ENCODE measurements at places on chromosomes 13 and 19.

DNA sequence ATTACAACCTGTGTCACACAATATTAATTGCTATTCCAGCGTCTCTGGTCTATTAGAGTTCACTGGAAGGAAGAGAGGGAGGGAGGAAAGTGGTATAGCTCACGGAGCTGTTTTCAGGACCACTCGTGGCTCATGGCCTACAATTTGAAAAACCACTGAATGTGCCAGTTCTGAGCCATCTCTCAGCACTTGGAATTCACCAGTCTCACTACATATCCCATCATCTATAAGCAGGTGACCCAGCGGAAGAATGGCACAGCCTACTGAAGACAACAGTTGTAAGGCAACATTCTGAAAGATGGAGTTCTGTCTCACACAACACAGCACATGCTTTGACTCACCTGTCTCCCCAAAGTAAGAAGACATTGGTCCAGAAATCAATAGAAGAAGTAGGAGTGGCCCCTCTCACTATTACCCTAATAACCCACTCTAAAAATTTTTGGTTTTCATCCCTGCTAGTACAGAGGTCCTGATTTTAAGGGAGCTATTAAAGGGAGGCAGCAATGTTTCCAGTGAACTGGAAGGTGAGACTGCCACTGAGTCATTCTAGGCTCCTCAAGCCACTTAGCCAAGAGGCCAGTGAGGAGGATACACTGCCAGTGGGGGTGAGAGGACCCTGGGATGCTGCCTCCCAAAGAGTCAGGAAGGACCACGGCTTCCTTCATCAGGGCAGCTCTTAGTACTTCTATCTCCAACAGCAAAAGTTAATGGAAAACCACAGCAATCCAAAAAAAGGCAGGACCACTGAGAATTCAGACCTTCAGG is 50.0 kb upstream of the DOCK9 start:
- DNase-seq: no peak
- no peaks in the 10 kb centered on the region for H3K4me1 ChIP-seq
- H3K27ac ChIP-seq: no peak overlapping the region
- no peaks in the 10 kb centered on the region for H3K36me3 ChIP-seq
- no peaks in the 10 kb centered on the region for H3K27me3 ChIP-seq
- H3K4me3 ChIP-seq: no peak overlapping the region

DNA sequence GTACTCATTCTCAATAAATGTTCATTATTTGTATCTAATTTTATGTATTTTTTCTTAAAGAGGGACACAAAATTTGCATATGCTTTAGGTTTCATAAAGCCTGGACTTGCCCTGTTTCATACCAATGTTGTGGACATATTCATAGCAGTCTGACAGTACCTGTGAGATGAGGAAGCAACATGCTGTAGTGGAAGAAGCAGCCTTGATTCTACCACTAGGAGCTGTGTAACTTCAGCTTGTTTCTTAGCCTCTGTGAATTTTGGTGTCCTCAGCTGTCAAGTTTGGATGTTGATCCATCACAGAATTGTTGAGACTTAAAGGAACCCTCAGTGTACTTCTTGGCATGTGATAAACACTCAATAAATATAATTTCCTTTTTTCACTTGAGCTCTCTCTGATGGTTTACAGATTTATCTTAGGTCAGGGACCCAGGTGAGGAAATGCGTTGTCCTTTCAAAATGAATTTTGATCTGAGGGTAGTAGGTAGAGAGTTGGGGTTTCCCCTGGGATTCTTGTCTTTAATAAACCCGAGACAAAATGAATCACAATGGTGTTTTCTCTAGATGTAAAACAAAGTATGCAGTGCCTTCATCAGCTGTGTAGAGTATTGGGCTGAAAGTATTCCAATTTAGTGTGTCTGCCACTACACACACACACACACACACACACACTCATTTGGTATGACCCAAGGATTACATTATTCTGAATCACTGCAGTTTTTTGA is 152.1 kb downstream of the KCNRG start:
- no peak for DNase-seq
- H3K4me3 ChIP-seq: no peak overlapping the region
- no peaks in the 10 kb centered on the region for H3K36me3 ChIP-seq
- H3K4me1 ChIP-seq: no peaks in the 10 kb centered on the region
- no peak overlapping the region for H3K27ac ChIP-seq
- H3K27me3 ChIP-seq: no peaks in the 10 kb centered on the region

GRCh38 chr13:95552539-95553441 is at the start of gene CLDN10:
Gene CLDN10 (plus strand): TSS chr13:95552720. CDS start chr13:95552754, 34 bp downstream.
- no peak for DNase-seq
- H3K27me3 ChIP-seq: peaks cover 36% of the 10 kb centered on the region
- H3K27ac ChIP-seq: no peak within 1 kb of the TSS
- no peaks in the 10 kb centered on the region for H3K4me1 ChIP-seq
- H3K4me3 ChIP-seq: peak within 1 kb of the TSS; percentile 23

DNA sequence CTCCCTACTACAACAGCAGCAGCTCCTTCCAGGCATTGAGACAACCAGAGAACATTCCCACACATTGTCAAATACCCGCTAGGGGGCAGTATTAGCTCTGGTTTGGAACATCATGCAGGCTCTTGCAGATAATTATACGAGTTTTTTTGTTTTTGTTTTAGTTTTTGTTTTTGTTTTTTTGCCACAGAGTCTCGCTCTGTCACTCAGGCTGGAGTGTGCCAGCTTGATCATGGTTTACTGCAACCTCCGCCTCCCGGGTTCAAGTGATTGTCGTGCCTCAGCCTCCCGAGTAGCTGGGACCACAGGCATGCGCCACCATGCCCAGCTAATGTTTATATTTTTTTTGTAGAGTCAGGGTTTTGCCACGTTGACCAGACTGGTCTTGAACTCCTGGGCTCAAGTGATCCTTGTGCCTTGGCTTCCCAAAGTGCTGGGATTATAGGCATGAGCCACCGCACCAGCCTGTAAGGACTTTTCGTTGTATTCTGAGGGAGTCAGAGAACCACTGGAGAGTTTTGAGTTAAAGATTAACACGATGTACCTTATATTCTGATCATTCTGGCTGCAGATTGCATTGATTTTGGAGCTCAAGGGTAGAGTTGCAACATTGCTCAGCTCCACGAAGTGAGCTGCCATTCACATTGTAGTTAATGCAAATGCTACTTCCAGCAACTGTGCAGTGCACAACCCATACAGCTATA is 41.7 kb upstream of the CEACAM20 start:
- H3K27me3 ChIP-seq: peaks cover 5% of the 10 kb centered on the region
- H3K36me3 ChIP-seq: no peaks in the 10 kb centered on the region
- DNase-seq: peak; percentile 86
- no peak overlapping the region for H3K4me3 ChIP-seq

DNA sequence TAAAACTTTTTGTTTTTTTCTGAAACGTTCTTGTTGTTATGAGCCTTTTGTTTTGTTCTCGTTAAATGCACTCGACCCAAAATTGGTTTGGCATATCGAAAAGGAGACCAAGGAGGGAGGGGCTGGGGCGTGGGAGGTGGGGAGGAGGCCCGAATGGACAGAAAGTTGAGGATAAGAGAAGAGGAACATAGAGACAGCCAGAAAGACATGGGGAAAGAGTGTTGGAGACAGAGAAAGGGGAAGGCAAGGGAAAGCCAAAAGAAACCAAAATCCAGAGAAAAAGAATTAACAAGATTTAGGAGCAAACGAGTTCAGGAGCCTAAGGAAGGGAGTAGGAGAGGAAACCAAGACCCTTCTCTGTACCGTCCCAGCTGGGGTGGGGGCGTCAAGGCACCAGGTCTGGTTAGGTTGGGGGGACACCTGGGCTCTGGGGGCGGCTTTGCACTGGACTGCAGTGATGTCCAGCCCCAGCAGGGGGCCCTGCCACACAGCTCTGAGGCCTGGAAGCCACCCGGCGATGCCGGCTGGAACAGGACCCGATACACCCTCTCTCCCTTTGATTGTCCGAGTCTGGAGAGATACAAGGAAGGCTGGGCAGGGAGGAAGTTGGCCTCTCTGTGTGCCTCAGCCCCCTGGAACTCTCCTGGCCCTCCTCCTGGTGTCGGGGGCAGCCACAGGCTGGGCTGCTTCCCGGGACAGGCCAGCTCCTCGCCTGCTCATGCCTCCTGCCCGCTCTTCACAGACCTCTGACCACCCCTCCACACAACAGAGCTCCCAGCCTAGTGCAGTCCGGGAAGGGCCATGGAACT is 11.6 kb upstream of the ASF1B start:
- no peak overlapping the region for H3K27ac ChIP-seq
- peaks cover 6% of the 10 kb centered on the region for H3K36me3 ChIP-seq
- DNase-seq: peak; percentile 80
- no peak overlapping the region for H3K4me3 ChIP-seq

- H3K4me3 ChIP-seq: peak within 1 kb of the TSS; percentile 21
- no peaks in the 10 kb centered on the region for H3K36me3 ChIP-seq
- H3K27ac ChIP-seq: no peak within 1 kb of the TSS
- H3K27me3 ChIP-seq: peaks cover 30% of the 10 kb centered on the region
Measured at GRCh38 chr19:5567360-5567969, at the start of gene TINCR. Gene TINCR (minus strand): TSS chr19:5567953.

DNA sequence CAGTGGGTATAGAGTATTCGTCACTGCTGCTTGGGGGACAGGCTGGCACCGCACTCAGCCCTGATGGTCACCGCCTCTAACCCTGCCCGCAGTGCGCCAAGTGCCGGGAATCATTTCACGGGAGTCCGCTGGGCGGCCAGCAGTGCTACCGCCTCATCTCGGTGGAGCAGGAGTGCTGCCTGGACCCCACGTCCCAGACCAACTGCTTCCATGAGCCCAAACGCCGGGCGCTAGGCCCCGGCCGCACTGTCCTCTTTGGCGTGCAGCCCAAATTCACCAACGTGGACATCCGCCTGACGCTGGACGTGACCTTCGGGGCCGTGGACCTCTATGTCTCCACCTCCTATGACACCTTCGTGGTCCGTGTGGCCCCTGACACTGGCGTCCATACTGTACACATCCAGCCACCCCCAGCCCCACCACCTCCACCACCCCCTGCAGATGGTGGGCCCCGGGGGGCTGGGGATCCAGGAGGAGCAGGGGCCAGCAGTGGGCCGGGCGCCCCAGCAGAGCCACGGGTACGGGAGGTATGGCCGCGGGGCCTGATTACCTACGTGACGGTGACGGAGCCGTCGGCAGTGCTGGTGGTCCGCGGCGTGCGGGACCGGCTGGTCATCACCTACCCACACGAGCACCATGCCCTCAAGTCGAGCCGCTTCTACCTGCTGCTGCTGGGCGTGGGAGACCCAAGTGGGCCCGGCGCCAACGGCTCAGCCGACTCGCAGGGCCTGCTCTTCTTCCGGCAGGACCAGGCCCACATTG is 14.5 kb downstream of the CNFN start:
- no peak for DNase-seq
- no peaks in the 10 kb centered on the region for H3K4me1 ChIP-seq
- H3K4me3 ChIP-seq: no peak overlapping the region
- no peak overlapping the region for H3K27ac ChIP-seq

DNA sequence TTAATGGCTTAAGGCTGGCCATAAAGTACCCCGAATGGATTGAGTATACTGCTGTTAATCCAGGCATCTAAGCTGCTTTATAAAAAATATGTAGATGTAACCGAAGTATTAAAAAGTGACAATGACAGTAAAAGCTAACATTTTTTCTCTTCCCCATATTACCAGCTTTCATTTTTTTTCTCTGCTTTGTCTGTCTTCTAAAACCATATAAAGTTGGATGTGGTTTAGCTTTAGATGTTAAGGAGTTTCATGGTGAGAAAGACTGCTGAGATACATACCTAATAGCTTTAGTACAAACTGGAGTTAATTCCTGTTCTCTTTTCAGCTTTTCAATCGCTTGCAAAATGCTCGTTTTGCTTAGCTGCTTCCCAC is 838 bp downstream of the AKAP11 start:
- H3K4me1 ChIP-seq: peaks cover 8% of the 10 kb centered on the region
- H3K27ac ChIP-seq: peak overlapping the region; percentile 52
- H3K27me3 ChIP-seq: no peaks in the 10 kb centered on the region
- no peak for DNase-seq
- H3K36me3 ChIP-seq: no peaks in the 10 kb centered on the region

DNA sequence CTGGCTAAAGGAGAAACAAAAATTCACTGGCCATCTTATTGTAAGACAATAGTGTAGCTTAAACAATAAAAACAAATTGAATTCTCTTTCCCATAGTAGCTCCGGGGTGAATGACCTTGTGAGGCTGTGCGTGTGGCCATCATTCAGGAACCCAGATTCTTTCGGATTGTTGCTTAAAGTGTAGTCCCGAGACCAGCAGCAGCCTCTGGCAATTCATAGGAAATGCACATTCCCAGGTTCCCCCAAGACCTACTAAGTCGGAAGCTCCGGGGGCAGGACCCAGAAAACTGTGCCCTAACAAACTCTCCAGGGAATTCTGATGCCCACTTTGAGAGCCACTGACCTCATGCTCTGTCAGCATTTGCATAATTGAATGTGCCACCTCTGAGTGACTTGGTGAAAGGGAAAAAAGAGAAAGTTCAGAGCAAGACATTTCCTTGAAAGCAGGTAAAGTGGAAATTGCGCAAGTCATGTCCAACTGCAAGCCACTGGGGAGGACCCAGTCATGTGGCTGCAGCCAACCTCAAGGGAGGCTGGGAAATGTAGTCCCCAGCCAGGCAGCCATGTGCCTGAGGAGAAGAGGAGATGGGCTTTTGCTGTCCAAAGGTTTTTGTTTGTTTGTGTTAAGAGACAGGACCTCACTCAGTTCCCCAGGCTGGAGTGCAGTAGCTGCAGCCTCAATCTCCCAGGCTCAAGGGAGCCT is 50.7 kb upstream of the PNMA8B start:
- no peaks in the 10 kb centered on the region for H3K36me3 ChIP-seq
- no peaks in the 10 kb centered on the region for H3K4me1 ChIP-seq
- no peak for DNase-seq
- H3K4me3 ChIP-seq: no peak overlapping the region

GRCh38 chr13:102190930-102191329 is 210.9 kb downstream of the FGF14 start:
- H3K4me3 ChIP-seq: no peak overlapping the region
- no peaks in the 10 kb centered on the region for H3K4me1 ChIP-seq
- H3K27ac ChIP-seq: no peak overlapping the region
- no peaks in the 10 kb centered on the region for H3K36me3 ChIP-seq
- H3K27me3 ChIP-seq: no peaks in the 10 kb centered on the region
- no peak for DNase-seq

DNA sequence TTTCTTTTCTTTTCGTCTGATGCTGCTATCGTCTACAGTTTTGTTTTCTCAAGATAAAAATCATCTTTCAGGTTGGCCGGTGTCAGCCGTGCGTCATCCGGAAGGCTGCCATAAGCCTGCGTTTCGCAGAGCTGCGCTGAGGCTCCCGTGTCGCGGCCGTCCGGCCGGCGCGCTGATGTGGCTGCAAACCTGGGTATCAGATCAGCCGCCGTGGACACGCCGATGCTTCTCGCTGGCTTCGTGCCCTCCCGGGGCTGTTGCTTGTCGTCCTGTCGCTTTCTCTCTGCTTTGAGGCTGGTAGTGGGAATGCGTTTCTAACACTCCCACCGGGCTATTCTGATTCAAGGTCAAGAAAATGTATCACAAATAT is 45.9 kb upstream of the TFDP1 start:
- H3K27ac ChIP-seq: no peak overlapping the region
- peaks cover 5% of the 10 kb centered on the region for H3K4me1 ChIP-seq
- H3K27me3 ChIP-seq: no peaks in the 10 kb centered on the region
- peaks cover 2% of the 10 kb centered on the region for H3K36me3 ChIP-seq
- no peak overlapping the region for H3K4me3 ChIP-seq
